NCI-H2171 (cell line): ENCODE measurements at places on chromosomes 16 and 17.

DNA sequence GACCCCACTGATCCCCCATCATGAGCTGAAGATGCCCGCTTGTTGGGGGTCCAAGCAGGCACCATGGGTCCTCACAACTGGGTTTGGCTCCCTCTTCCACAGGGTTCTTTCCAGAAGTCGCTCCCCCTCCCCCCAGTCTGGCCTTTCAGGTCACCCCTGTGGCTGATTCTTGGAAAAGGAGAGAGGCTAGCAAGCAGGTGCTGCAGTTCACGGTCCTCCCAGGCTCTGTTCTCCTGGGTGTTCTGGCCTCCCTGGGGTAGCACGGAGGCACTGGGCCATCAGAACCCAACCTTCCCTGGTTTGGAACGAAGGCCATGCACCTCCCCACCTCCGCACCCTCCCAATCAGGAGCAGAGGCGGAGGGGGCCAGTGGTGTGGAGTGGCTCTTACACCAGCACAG is 18.9 kb downstream of the CACNA1G start:
- no peak for DNase-seq

- peak; percentile 8 for DNase-seq
Measured at GRCh38 chr17:31373150-31374093, 18.1 kb upstream of the RAB11FIP4 start.

- DNase-seq = no peak
Measured at GRCh38 chr17:18992454-18993130, 12.0 kb downstream of the FAM83G start.

DNA sequence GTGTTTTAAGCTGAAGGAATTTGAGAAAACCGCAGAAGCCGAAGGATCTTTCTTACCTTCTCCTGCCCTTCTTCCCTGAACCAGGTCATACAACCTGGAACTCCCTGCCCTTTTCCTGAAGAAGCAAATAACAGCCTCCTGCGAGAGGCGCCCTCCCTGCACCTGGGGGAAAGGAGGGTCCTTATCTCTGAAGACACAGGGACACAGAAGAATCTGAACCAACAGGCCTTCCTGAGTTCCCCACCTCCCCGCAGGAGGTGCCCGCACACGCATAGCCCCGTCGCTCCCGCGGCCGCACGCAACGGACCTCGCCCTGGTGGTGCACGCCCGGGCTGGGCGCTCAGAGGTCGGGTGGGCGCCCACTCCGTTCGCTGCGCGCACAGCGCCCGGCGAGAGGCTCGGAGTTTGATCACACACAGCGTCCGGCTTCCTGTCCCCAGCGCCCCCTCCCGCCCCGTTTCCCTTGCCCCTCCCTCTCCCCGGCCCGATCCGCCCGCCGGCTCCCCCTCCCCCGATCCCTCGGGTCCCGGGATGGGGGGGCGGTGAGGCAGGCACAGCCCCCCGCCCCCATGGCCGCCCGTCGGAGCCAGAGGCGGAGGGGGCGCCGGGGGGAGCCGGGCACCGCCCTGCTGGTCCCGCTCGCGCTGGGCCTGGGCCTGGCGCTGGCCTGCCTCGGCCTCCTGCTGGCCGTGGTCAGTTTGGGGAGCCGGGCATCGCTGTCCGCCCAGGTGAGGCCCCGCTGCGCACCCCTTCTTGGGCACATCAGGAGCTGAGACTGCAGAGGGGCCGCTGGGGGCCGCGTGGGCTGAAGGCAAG is at the start of gene TNFSF12:
Gene TNFSF12 (plus strand): TSS at position 474 of the 816 bp plus-strand sequence. CDS start 96 bp downstream, at position 570.
- DNase-seq = no peak

GRCh38 chr16:86649875-86650274 is 71.5 kb downstream of the FOXL1 start:
- no peak for DNase-seq

DNA sequence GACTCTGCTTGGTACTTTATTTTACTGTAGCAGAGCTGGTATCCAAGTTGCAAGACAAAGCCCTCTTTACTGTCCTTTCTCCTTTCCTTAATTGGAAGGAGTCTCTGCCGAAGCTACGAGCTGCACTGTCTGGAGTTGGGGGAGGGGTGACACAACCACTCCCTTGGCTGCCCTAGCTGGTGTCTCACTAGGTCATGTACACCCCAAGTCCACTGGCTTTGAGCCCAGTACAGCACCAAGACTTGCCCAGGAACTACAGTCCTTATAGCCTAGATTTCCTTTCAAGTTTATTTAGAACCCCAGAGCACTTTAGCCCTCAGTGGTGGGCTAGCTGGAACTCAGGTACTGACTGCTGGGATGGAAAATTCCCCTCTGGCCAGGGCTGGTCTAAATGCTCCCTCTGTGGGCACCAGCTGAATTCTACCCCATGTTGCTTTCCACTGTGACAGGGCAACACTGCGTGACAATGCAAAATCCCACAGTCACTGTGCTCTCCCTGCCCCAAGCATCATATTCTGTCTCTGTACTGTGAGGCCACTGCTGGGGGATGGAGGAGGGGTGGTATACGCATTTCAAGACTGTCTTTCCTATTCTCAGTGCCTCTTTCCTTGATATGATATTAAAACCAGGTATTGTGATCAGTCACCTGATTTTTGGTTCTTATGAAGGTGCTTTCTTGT is 18.4 kb downstream of the EFCAB5 start:
- no peak for DNase-seq

DNA sequence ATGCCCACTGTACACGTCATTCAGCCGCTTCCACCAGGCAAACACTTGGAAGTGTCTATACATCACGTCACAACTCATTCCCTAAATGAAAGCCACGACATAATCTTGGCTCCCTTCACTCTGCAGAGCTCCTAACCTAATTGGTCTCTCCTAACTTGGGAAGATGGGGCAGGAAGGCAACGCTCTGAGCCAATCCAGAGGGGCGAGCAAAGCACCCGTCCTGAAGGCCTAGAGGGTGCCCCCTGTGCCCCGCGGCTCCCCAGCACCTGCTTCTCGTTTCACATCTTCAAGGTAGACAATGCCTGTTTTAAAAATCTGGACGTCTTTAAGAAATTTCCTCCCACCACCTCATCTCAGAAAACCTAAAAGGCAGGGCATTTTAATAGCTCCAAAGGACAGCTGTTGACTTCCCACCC is 1.0 kb downstream of the CSNK2A2 start:
- DNase-seq = no peak

DNA sequence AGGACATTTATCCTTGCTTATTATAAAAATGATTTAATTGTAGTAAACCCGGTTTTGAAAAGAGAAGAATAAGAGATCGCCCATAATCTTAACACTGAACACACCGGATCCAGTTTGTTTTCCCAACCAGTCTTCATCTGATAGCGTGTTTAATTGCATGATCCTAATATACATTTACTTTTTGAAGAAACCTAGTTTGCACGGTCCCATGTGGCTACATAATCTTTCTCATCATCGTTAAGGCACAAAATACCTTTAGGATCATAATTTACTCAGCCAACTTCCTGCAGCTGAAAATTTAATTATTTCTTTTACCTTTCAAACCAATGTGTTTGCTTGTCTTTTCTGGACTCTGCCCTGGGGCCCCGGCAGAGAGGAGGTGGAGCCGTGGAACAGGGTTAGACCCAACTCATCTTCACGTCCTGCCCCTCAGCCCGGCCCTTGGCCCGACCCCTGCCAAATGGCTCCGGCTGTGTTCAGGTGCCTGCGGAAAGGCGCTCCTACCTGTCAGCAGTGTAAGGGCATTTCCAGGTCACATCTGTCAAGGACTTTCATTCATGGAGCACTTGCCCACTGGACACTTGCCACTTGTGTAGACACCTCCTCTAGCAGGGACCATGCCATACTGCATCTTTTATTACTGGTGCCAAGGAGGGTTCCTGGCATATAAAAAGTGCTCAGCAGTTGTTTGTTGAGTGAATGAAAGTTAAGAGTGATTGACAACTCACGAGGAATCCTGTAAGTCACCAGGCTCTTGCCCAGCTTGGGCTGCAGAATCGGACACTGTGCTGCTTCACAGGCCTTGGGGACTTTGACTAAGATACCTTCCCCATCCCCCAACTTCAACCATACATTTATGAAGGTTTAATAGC is 28.6 kb downstream of the SMARCE1 start:
- no peak for DNase-seq

GRCh38 chr17:45672301-45672700 is 111.8 kb upstream of the CRHR1 start:
- peak; percentile 60 for DNase-seq

DNA sequence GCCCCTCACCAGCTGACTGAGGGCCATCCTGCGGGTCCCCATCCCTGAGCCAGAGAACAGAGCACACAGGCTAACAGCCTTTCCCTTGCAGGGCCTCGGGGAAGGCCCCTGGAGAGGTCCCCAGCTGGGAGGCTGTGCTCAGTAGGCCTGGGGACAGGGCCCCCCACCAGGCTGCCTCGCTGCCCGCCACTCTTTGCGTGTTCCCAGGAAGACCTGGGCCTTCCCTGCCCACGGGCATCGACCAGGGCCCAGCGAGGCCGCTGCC is 785 bp downstream of the HID1 start:
- no peak for DNase-seq

GRCh38 chr17:80986816-80987475 is 4.7 kb upstream of the CHMP6 start:
- DNase-seq = no peak

DNA sequence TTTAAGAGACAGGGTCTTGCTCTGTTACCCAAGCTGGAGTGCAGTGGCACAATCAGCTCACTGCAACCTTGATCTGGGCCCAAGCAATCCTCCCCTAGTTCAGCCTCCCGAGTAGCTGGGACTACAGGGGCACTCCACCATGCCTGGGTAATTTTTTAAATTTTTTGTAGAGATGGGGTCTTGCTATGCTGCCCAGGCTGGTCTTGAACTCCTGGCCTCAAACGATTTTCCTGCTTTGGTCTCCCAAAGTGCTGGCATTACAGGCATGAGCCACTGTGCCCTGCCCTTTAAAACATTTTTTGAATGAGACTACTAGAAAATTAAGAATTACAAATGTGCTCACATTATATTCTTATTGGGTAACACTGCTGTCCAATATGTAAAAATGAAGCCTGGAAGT is 161.7 kb upstream of the FAM20A start:
- no peak for DNase-seq

DNA sequence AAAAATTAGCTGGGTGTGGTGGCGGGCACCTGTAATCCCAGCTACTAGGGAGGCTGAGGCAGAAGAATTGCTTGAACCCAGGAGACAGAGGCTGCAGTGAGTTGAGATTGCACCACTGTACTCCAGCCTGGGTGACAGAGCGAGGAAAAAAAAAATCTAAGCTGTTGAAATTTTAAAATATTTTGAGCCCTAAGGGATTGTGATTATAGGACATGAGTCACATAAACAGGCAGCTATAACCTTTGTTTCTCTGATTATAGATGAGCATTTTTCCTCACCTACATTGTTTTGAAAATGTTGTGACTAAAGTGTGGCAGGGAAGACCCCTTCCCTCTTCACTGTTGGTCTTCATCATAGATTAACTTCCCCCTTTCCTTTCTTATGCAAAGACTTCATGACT is 135.5 kb downstream of the MGAT5B start:
- DNase-seq = no peak
